Stimulated activated CD8-positive, alpha-beta memory T cell treated with anti-CD3 and anti-CD28 coated beads, Interleukin-4, amount 100 ng/mL, for 1 hour (primary cell): ENCODE measurements at places on chromosomes 3 and 15.

DNA sequence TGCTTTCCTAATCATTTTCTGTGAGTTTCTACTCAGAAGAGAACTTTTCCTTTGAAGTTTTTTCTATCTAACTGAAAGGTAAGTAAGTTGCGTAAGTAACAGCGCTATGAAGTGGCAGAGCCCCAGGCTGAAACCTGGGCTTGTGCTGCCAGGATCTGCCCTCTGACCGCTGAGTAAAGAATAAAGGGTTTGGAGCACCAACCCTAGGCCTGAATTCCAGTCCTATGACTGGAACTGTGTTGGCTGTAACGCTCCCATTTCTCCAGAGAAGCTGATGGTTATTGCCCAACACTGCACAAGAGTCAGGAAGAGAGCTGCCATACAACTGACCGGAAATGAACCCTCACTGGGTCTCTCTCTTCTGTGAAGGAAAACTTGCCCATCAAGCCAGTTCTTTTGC is 87.0 kb downstream of the FOXB1 start:
- DNase-seq, result no peak

- no peak for DNase-seq
These were observed 148.9 kb downstream of the GREM1 start for GRCh38 chr15:32866454-32867312.

GRCh38 chr3:113140876-113141275 is 70.5 kb upstream of the BOC start:
- no peak for DNase-seq

- DNase-seq, result no peak
These were observed 11.6 kb downstream of the PCSK6 start for GRCh38 chr15:101477851-101478362.

- no peak for DNase-seq
These were observed 39.5 kb downstream of the BTLA start for GRCh38 chr3:112459750-112460149.

GRCh38 chr3:78741066-78741645 is 1026.6 kb downstream of the ROBO1 start:
- DNase-seq, result no peak

DNA sequence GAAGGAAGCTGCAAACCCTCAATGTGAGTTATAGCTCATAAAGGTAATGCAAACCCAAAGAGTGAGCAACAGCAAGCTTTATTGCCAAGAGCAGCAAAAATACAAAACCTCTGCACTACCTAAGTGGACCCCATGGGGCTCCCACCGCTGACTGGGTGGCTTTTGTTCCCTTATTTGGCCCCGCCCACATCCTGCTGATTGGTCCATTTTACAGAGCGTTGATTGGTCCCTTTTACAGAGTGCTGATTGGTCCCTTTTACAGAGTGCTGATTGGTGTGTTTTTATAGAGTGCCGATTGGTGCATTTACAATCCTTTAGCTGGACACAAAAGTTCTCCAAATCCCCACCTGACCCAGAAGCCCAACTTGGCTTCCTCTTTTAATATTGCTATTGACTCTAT is 154.5 kb upstream of the NSMCE3 start:
- no peak for DNase-seq

GRCh38 chr3:169505577-169506230 is 157.8 kb downstream of the MECOM start:
- no peak for DNase-seq

DNA sequence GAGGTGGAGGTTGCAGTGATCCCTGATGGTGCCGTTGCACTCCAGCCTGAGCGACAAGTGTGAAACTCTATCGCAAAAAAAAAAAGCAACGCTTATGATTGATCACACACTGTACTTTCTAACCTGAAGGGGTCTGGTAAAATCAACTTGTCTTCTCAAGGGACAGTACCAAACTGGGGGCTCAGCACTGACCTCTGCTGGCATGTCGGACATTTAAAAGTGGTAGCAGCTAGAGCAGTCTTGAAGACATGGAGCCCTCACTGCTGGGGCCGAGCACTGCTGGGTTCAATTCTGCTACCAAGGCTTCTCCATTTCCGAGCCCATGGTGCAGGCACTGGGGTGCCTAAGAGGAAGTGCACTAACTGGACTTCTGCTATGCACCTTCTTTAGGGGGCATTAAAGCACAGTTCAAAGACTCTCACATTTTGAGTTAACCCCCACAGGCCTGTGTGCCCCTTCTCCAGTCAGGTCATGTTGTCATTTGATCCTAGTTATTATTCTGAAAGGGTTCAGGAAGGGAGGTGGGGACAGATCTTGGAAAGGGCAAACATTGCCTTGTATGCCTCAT is 26.4 kb upstream of the LAMP3 start:
- no peak for DNase-seq

DNA sequence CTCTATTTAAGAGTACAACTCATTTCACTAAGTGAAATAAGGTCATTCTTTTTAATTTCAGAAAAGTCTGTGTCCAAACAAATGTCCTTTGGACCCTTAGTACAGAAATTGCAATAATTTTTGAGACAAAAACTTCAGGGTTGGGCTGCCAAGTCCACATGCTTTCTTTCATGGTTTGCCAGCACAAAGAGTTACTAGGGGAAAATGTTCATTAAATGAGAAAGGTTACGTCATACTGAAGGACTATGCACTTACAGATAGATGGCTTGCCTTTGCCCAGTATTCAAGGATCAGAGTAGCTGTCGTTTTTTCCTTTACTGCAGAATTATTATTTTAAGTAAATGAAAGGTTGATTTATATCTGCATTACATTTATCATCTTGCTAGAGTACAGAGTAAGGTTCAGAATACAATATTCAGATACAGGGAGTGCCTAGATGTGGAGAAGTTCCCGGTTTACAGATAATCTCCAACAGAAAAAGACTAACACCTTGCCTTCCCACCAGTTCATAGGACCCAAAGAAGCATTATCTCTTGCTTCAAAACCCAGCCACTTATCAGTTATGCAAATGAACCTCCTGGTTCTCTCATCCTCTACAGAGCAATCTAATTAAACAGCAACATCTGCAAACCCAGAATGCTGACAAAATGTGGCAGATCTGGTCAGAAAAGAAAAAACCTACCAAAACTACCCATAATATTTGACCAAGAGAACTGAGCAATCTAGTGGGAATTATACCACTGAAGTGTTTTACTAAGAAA is 179.3 kb downstream of the FRMD5 start:
- no peak for DNase-seq

- DNase-seq, result no peak
These were observed 68.8 kb downstream of the FOXB1 start for GRCh38 chr15:60072826-60073465.

DNA sequence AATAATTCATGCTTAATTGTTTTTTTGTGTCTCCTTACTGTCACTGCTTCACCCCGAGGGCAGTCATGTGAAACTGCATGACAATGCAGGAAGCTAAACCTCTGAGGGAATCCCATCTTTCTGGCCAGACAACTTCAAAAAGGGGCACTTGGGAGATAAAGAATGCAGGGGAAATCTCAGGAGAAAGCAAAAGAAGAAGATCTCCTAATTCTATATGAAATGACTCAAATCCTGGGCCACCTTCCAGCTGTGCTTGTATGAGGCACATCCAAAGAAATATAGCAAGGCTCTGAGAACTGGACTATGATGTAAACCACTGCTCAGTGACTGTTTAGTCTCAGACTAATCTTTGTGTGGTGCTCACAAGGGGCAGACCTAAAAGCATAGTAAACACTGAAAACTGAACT is 22.6 kb upstream of the UMPS start:
- no peak for DNase-seq

- DNase-seq, result no peak
These were observed 293.1 kb downstream of the SV2B start for GRCh38 chr15:91393186-91393585.
